ENCODE measurements at places on chromosomes 7 and 10. TPM values are rescaled to one million over a fixed set of nuclear protein-coding genes. Genes with fewer than 3 reads are reported as not detected.

The RFC2 gene
- 22.5 TPM for total RNA-seq

The COL17A1 gene
- total RNA-seq: 2.3 TPM

The OLAH gene
- not detected for total RNA-seq

The ACSL5 gene
- total RNA-seq: 26.7 TPM

The AKR1C1 gene
- 7.8 TPM for total RNA-seq

The HABP2 gene
- total RNA-seq: not detected

The TMEM236 gene
- total RNA-seq: 0.10 TPM

The LGI1 gene
- total RNA-seq: not detected

The GPR15LG gene
- total RNA-seq: not detected

The ATP5F1C gene
- 276 TPM for total RNA-seq

The ITPRID1 gene
- total RNA-seq: not detected

The ABCA13 gene
- total RNA-seq: under 0.01 TPM

The COL13A1 gene
- 16.7 TPM for total RNA-seq

The ELMO1 gene
- total RNA-seq: 68.5 TPM

The ADGRA1 gene
- total RNA-seq: not detected

The CPA1 gene
- not detected for total RNA-seq

The RAMP3 gene
- total RNA-seq: not detected

The CDHR1 gene
- not detected for total RNA-seq

The CAMK2B gene
- total RNA-seq: 0.65 TPM

The GDF2 gene
- not detected for total RNA-seq

The RNF148 gene
- total RNA-seq: 1.6 TPM

The ITGB8 gene
- 9.8 TPM for total RNA-seq

The ATG9B gene
- 0.10 TPM for total RNA-seq

The ASAH2 gene
- total RNA-seq: 0.86 TPM

The SUGCT gene
- 1.4 TPM for total RNA-seq

The METTL27 gene
- total RNA-seq: 0.98 TPM

The GIMAP6 gene
- total RNA-seq: 171 TPM

The SPDYE2B gene
- total RNA-seq: not detected

The COBL gene
- not detected for total RNA-seq

The CLDN12 gene
- total RNA-seq: 14.0 TPM

The PRF1 gene
- not detected for total RNA-seq

The SLC18A2 gene
- not detected for total RNA-seq

The SSC4D gene
- total RNA-seq: 0.38 TPM

The DLX5 gene
- not detected for total RNA-seq

The HHEX gene
- total RNA-seq: 65.0 TPM

The MRLN gene
- total RNA-seq: not detected

The NT5C3A gene
- total RNA-seq: 16.0 TPM

The GPR158 gene
- total RNA-seq: not detected
